ENCODE measurements at places on chromosomes 3 and 15.
A peak's percentile ranks its signal among the peaks of the same experiment; 100 is the strongest.

GRCh38 chr15:58545307-58546065 lies 113.7 kb downstream of the LIPC start:
- no peak for DNase-seq

DNA sequence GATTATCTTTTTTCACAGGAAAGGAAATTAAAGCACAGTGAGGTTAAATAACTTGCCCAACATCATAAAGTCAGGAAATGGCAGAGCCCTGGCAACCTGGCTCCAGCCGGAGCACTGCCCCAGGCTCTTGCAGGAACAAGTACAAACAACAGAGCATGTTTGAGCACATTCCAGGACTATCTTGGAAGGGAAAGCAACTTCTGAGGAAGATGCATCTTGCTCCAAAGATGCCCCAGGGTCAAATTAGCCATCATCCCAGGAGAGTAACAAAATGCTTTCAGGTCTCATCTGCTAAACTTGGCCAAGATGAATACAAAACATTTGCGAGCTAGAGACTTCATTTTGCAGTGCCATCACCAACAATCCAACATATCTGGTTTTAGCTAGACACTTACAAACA lies 162.4 kb upstream of the LRRN1 start:
- DNase-seq, result no peak

DNA sequence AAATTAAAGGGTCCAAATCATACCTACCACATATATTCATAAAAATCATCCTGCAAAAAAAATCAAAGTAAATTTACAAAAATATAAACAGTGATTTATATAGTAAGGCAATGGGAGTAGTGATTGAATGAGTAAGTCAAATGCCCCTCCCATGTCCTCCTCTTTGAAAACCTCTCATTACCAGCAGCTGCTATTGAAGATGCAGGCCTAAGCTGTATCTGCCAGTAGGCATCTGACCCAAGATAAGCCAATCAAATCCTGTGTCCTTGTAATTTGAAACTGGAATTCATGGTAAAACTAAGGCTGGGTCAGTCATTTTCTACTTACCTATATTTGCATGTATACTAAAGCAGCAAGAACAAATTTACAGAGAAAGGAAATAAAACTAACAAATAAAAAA lies 60.4 kb upstream of the POU1F1 start:
- DNase-seq, result no peak

DNA sequence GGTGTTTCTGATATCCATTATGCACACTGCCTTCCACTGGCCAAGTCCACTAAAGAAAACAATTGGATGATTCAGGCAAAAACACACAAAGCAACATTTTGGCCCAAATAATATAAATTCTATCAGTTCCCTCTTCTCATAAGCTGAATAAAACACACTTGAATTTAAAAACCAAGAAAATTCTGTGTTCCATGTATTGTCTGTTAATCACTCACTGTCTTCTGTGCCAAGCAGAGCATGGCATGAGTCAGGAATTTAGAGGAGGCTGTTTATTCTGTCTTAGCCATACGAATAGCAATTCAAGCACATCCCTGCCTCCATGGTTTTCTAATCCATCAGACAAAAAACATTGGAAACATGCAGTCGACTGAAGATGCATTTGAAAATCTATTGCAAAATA lies 215.6 kb upstream of the UMPS start:
- no peak for DNase-seq

GRCh38 chr3:57756528-57757401 lies 656 bp downstream of the SLMAP start:
- DNase-seq, result peak; percentile 28

GRCh38 chr15:64642875-64643274 lies 132.5 kb downstream of the RBPMS2 start:
- no peak for DNase-seq

GRCh38 chr3:194633349-194634004 lies at the start of gene TMEM44:
Gene TMEM44 (minus strand): TSS chr3:194633419. CDS start chr3:194633215, 204 bp downstream.
- peak; percentile 97 for DNase-seq

DNA sequence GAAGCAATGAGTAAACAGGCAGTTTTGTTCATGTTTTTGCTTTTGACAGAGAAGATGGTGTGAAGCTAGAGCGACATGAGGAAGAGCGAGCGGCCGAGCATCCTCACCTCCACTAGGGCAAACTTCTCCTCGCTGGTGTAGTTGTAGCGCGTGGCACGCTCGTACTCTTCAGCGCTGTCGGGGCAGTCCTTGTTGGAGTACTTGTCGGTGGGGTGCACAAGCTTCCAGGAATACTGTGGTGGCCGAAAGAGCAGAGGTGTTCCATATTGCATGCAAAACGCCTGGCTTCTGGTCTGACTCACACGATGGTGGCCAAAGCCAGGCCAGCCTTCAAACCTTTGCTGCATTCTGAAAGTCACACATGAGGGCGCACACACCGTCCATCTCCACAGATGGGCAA lies 54.3 kb downstream of the CYFIP1 start:
- no peak for DNase-seq

DNA sequence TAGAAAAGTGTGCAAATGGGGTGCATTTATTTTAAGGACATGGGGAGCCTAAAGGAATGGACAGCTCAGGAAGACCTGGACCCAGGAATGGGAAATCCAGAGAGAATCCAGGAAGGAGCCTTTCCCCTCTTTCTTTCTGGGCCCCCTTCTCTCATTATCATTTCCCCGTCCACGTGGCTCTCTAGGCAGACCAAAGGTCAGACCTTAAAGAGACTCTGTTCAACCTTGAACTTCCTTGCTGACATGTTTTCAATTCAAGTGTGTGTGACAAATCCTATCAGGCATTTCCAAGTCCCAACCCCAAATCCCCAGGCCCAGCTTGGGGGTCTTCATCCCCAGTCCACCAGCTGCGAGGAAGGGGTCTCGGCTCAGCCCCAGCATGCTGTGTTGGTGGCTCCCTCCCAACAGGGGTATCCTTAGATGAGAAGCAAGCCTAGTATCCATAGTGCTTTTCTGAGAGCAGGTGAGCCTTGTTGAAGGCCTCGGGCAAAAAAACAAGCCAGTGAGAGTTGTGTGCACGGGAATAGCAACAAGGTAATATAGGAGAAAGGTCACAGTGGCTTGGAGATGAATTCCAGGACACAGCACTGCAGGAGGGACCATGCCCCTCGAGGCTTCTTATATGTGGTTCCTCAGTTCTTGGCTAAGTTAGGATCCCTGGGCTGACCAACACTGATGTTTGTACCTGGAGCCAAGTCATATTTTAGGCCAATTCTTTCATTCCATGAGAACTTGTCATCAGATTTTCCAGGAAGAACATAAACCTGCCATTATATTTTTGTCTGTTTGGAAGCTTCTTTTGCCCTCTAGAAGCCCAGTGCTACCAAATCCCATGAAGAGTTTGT lies 130.0 kb downstream of the ASB7 start:
- no peak for DNase-seq

DNA sequence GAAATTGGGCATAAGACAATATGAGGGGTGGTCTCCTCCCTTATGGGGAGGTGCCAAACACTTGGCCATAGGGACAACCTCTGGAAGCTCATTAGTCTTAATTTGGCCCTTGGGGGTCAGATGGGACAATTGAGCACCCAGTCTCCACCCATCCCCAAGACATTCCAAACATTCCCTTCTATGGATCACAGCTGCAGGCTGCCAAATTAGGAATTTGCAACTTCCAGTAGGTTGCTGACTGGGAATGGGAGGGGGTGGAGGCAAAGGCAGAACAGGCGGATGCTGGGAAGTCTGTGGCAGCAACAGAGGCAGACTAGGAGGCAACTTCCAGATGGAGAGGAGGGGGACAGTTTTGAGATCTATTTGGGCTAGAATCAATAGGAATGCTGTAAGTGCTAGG lies 1.4 kb upstream of the PDHB start:
- DNase-seq, result no peak

GRCh38 chr15:66789029-66790025 lies 87.3 kb downstream of the SMAD6 start:
- DNase-seq, result no peak

DNA sequence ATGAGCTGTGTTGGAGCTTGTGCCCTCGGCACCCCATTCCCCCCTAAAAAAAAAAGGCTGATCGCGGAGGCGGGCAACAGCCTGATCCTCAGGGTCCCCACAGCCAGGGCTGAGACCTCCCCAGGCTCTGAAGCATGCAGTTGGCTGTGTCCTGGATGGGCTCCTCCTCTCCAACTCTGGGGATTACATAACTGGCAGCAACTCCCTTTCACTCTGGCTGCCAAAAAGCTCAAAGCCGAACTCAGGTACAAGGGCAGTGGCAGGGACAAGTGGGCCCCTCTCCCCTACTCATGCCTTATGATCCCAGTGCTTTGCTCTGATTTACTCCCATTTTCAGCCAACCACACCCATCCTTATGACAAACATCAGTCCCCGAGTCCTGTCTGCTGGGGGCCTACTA lies 18.3 kb downstream of the TPRA1 start:
- DNase-seq, result no peak

GRCh38 chr3:174302746-174303315 lies 556.3 kb upstream of the NAALADL2 start:
- no peak for DNase-seq

DNA sequence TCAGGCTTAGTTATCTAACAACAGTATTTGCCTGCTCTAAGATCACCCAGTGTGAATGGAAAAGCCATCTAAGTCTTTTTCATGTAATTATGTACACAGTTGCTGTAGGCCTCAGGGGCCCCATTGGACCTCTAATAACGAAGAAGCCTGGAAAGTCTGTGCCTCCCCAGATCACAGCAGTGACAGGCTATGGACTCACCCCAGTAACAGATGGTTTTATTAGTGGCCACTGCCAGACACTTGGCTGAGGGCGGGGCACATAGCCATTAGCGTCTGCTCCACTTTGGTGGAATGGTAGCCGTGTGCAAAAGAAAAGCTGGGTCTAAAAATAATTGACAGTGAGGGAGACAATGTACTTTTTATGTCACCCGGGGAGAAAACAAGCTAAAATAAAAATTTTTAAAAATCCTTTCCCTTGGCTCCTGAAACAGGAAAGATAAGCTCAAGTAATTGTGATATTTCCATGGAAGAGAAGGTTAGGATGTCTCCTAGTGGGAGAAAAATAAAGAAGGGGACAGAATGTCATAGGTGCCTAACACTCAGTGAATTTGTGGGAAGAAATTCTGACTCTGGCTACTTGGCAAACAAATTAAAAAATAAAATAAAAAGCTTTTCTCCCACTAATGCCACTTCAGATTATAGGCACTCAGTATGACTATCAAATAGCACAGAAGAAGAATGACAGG lies 44.3 kb upstream of the ZNF385D start:
- DNase-seq, result no peak

- no peak for DNase-seq
Observed at GRCh38 chr3:4467522-4467867, 426 bp upstream of the SUMF1 start.

DNA sequence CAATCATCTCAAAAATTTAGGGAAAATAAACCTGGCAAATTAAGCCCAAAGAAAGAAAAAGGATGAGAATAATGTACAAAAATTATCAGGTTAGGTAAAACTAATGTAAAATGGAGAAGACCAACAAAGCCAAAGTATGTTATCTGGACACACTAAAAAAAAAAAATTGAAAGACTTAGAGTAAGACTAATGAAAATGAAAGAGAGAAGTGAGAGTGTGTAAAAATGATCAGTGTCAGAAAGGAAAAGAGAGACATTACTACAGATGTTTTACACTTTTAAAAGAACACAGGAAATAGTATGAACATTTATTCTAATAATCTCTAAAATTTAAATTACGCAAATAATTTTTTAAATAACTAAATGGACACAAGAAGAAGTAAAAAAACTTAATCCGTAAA lies 573.3 kb upstream of the NR2F2 start:
- DNase-seq, result no peak

- no peak for DNase-seq
Observed at GRCh38 chr3:138032567-138032966, 22.6 kb downstream of the CLDN18 start.

GRCh38 chr3:146250449-146251382 lies at the start of gene PLSCR4:
Gene PLSCR4 (minus strand): TSS chr3:146251105. CDS start chr3:146222071, 29,034 bp downstream.
- peak; percentile 60 for DNase-seq

DNA sequence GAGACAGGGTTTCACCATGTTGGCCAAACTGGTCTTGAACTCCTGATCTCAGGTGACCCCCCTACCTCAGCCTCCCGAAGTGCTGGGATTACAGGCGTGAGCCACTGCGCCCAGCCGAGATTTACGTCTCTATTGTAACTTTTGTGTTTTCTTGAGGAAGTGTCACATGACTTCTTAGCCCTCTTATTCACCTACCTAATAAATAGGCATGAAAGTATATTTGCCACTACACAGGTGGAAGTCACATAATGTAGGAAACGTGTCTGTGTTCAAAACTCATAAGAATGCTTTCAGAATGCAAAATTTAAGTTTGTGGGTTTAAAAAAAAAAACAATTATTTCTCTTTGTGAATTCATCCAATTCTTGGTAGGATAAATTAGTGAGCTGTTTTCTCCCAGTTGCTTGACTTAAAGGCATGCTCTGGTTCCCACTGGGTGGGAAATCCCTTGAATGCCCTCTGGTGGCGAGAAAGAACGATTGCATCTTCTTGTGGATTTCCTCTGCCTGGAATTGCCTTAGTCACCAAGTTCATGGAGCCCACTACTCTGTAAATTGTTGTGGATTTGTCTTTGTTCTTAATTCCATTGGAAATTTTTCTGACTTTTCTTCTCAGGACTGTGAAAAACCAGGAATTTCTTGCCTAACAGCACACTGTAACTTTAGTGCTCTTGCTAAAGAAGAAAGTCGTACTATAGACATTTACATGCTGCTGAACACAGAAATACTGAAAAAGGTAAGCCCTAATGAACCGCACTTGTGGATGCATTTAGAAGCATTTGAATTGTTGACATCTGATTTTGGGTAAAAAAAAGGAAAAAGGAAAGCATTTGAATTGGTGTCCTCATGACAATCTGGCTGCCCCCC lies 82.2 kb upstream of the CTDSPL start:
- DNase-seq, result peak; percentile 71

- no peak for DNase-seq
Observed at GRCh38 chr3:187198490-187198889, 1.2 kb downstream of the RTP1 start.

DNA sequence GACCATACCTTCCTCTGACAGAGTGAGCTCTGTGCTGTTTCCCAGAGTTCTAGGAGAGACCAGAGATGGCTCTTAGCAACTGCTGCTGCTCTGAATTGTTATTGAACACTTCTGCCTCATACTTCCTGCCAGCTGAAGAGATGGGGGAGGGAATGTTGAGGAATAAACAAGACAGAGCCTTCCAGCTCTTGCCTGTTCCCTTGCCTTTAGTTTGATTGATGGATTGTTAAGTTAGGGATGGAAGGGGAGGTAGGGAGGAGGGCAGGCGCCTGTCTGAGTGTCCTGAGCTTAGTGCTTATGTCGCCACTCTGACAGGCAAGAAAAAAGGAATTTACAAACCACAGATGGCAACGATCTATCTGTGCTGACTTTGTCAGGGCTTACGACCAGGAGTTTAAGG lies 42.8 kb downstream of the ZNF609 start:
- no peak for DNase-seq

DNA sequence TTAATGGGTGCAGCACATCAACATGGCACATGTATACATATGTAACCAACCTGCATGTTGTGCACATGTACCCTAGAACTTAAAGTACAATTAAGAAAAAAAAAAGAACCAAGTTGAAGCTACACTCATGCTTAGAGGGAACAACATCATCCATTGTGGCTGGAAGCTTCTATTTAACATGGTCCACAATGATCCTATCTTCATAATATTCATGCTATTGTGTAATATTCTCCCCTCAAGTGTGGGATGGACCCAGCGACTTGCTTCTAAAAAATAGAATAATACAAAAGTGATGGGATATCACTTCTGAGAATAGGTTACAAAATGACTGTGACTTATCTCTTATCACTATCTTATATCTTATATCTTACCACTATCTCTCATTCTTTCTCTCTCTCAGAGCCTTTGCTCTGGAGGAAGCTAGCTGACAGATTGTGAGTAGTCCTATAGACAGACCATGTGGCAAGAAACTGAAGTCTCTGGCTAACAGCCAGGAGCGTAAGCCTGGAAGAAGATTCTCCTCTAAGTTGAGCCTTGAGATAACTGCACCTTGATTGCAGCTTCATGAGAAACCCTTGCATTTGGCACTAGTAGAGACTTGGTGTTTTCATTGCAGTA lies 198.5 kb upstream of the MRPL3 start:
- DNase-seq, result no peak

Measured in NCI-H146 (cell line).